ENCODE measurements at places on chromosomes 13 and 19. TPM values are rescaled to one million over a fixed set of nuclear protein-coding genes. Genes with fewer than 3 reads are reported as not detected.
A peak's percentile ranks its signal among the peaks of the same experiment; 100 is the strongest.

Gene SLC46A3
- polyA plus RNA-seq, result 3.3 TPM

DNA sequence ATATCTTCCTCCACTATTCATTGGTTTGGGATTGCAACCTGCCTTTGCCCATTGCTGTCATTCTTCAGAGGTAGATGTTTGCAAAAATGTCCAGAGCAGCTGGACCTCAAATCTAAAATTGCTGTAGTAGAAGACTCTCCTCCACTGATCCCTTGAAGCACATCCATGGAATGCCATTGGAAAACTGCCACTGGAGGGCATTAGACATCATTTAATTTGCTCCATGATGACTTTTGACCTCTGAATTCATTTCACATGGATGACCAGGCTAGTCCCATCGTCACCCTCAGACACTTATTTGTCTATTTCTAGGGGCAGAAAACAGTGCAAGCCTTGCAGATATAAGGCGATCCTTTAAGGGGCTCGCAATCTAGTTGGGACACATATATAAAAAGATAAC, 33.9 kb upstream of the FLT1 start:
- no peak for DNase-seq

GRCh38 chr13:23087880-23088279, 92.9 kb upstream of the SGCG start:
- no peak for DNase-seq

DNA sequence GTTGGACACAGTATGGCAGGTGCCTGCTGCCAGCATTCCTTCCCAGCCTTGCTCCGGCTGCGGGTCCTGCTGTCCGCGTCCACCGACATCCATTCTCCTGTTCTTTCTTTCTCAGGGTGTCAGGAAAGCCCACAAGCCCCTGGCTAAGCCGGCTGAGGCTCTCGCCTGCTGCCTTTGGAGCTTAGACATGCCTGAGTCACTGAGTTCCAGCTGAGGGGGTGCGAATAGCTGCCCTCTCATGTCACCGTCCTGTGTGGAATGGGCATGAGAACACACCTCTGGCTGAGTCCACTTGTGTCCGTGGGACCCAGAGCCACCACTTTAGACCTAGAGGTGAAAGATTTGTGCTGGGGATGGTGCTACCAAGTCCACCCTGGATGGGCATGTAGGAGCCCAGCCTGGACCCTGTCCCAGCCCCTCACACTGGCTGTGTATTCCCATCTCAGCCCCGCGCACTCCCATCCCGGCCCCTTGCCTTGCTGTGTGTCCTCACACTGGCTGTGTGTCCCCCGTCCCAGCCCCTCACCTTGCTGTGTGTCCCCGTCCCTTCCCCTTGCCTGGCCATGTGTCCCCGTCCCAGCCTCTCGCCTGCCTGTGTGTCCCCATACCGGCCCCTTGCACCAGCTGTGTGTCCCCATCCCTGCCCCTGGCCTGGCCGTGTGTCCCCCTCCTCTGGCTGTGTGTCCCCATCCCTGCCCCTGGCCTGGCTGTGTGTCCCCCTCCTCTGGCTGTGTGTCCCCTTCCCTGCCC, 24.6 kb upstream of the IRS2 start:
- DNase-seq, result no peak

DNA sequence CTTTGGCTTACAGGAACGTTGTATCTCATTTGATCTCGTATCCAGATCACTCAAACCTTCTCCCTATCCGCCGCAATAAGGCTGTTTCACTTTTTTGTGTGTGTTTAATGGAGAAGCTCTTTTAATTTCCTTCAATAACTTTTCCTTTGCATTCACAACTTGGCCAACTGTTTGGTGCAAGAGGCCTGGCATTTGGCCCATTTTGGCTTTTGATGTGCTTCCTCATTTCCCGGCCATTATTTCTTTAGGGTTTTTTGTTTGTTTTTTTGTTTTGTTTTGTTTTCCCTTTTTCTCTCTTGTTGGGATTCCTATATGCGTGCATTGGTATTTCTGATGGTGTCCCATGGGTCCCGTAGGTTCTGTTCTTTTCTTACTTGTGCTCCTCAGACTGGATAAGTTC, 6.1 kb upstream of the UPF3A start:
- no peak for DNase-seq

- DNase-seq, result peak; percentile 70
Measured at GRCh38 chr13:21326155-21327031, 132.7 kb downstream of the ZDHHC20 start.

DNA sequence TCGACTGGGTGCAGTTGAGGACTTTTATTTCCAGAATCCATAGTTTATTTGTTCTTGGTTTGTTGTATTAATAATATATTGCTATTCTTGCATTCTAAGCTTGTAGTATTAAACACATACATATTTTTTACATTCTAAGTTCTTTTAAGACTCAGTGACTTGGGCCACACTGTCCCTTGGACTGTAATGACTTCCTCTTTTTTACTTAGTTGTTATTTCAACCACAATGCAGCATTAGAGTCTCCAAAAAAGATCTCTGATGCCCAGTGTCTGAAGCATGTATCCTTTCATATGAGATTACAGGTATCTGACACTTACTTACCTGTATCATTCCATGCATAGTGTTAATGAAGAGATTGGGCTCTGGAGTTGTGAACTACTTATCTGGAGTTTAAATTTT, 864.9 kb upstream of the PCDH20 start:
- DNase-seq, result no peak

DNA sequence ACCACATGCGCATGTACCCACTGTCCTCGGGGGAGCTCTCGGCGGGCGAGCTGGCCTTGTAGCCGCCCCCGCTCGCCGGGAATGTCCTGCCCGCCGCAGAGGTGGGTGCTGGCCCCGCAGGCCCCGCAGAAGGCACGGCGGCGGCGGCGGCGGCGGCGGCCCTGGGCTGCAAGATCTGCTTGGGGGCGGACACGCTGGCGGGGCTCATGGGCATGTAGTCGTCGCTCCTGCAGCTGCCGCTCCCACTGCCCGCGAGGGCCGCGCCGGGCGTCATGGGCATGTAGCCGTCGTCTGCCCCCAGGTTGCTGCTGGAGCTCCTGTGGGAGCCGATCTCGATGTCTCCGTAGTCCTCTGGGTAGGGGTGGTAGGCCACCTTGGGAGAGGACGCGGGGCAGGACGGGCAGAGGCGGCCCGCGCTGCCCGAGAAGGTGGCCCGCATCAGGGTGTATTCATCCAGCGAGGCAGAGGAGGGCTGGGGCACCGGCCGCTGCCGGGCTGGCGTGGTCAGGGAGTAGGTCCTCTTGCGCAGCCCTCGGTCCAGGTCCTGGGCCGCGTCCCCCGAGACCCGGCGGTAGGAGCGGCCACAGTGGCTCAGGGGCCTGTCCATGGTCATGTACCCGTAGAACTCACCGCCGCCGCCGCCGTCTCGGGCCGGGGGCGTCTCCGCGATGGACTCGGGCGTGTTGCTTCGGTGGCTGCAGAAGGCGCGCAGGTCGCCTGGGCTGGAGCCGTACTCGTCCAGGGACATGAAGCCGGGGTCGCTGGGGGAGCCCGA, 2.4 kb downstream of the IRS2 start:
- no peak for DNase-seq

DNA sequence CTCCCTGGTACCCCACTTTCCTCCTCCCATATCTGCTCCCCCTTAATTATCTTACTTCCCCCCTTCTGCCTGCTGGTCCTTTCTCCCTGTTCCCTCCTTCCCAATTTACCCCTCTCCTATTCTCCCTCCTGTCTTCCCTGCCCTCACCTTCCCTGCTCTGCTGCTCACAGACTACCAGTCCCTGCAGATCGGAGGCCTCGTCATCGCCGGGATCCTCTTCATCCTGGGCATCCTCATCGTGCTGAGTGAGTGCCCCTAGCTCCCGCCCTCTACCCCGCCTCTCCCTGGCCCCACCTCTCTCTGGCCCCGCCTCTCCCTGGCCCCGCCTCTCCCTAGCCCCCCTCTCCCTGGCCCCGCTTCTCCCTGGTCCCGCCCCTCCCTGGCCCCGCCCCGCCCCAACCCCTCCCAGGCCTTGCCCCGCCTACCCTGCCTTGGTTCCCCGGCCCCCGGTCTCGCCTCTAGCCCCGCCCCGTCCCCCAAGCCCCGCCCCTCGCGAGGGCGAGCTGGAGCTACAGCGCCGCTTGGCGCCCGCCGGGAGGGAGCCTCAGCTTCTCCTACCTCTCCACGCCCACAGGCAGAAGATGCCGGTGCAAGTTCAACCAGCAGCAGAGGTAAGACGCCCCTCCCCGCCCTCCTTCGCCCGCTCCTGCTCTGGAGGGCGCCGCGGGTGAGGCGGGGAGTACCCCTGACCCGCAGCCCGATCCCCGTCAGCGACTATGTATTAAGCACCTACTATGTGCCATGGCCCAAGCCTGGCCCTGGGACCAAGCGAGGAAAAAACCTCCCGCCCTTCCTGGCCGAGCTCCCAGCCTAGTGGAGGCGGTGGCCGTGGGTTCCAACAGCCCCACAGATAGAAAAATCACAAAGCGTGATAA, 1.9 kb upstream of the FXYD7 start:
- DNase-seq, result peak; percentile 81

GRCh38 chr19:17606590-17607185, 51.2 kb downstream of the COLGALT1 start:
- no peak for DNase-seq

GRCh38 chr19:4197625-4198466, 15.4 kb downstream of the ANKRD24 start:
- DNase-seq, result peak; percentile 28

Data from brain (organoid and tissue), 16 donors.